Endodermal cell (in vitro differentiated cells): ENCODE measurements at places on chromosomes 3 and 15. TPM values are rescaled to one million over a fixed set of nuclear protein-coding genes. Genes with fewer than 3 reads are reported as not detected.
A peak's percentile ranks its signal among the peaks of the same experiment; 100 is the strongest.

DNA sequence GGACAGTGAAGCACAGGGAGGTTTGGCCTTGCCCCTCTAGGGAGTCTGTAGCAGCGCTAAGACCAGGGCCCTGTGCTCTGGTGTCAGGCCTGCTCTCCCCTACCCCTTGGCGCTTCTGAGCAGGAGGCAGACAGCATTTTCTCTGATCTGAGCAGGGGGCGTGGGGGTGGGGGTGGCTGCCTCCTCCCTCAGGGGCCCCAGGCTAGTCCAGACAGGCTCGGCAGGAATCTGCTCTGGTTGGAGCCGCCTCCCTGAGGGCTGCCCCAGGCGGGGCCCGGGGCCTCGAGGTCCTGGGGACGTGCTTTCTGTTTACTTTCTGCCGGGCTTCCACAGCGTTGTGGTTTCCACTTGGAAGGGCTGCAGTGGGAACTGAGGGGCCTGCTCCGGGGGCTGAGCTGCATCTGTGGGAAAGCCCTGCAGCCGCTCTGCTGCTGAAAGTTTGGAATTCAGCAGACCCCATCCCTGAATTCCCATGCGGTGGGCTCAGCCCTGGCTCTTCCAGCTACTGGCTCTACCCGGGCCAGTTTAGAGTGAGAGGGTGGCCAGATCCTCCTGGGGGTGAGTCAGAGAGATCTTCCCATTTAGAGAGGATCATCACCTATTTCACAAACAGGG, 105.4 kb downstream of the LINGO1 start:
- DNase-seq: peak; percentile 84

GRCh38 chr3:79872483-79872882, 104.7 kb upstream of the ROBO1 start:
- no peak for DNase-seq

Gene GPR15
- not detected in 2 replicates for total RNA-seq

Gene ACP3
- 18.5 to 26.3 TPM (median 24.6 TPM) in 3 replicates for total RNA-seq

- DNase-seq: no peak
These were observed 1229.6 kb upstream of the ALCAM start for GRCh38 chr3:104137116-104137515.

Gene FES
- 19.8 to 25.9 TPM (median 23.0 TPM) in 3 replicates for total RNA-seq

Gene NTRK3
- total RNA-seq: 0.63 and 0.86 TPM in 2 replicates

DNA sequence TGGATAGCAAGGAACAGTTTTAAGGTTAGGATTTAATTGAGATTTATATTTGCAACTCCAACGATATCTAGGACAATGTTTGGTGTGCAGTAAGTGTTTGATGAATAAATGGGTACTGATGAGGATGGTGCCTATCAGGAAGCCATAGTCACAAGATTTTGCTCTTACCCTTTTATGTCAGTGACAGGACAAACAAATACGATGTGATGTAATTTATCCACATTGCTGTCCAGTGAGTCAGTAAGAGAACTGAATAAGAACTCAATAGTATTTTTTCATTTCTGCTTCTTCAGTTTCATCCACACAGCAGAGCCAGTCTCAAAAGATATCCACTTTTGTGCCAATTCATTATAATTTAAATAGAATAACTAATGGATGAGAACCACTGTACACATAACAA, 18.5 kb downstream of the C3orf85 start:
- no peak for DNase-seq

DNA sequence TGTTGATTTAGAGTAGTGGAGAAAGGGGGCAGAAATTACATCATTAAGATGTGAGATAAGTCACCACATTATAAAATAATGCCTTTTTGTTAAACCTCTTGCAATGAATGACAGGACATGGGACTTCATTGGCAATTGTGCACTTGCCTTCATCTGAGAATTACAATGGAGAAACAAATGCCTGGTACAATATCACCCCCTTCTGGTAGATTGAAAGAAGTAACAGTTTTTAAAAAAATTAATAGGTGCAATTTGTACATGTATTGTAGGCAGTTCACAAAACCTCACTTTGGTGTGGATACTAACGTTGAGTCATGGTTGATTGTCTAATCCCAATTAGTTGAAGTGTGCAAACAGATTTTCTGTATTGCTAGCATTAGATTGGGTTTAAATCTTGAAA, 4.6 kb upstream of the P2RY14 start:
- DNase-seq: no peak

- peak; percentile 86 for DNase-seq
These were observed at the start of gene UBE2E1 for GRCh38 chr3:23805633-23806533. UBE2E1 (plus strand) TSS chr3:23805955; CDS start chr3:23807270, 1,315 bp downstream.

DNA sequence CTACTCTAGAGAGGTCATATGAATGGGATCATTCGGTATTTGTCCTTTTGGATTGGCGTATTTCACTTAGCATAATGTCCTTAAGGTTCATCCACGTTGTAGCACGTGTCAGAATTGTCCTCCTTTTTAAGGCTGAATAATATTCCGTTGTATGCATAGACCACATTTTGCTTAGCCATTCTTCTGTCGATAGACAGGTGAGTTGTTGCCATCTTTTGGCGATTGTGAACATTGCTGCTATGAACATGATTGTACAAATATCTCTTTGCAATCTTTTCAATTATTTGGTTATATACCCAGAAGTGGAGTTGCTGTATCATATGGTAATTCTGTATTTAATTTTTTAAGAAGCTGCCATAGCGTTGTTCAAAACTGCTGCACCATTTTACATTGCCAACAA, 52.4 kb upstream of the GOLGA8J start:
- no peak for DNase-seq

- DNase-seq: no peak
These were observed 134.1 kb downstream of the ARPP21 start for GRCh38 chr3:35773417-35773816.

GRCh38 chr15:38129531-38130204, 123.0 kb upstream of the SPRED1 start:
- no peak for DNase-seq

Gene QARS1
- total RNA-seq: 293 to 314 TPM (median 302 TPM) in 3 replicates

DNA sequence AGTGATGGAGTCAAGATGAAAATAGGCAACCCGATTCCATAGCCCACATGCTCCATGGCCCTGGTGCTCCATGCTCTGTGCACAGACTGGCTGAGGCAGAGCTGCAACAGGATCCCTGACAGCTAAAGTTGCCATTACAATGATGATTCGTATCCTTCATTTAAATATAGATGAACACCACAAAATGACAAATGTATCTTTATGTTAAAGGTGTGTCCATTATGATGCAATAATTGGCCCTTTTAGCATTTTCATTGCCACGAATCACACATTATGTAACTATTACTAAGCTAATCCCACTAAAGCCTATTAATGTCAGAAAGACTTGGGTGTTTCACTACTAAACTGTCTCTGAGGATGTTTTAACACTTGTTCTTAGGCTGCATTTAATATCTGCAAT, 270.2 kb upstream of the THBS1 start:
- no peak for DNase-seq

DNA sequence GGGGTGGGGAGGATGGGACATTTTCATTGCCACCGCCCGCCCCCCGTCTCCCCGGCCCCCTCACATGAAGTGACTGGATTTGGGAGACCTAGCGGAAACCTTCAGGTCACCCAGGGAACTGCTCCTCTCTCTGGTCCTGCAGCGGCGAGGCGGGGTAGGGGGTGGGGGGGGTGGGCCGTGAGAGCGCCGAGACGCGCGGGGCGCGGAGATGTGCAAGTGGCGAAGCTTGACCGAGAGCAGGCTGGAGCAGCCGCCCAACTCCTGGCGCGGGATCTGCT, 712 bp upstream of the MME start:
- DNase-seq: no peak

DNA sequence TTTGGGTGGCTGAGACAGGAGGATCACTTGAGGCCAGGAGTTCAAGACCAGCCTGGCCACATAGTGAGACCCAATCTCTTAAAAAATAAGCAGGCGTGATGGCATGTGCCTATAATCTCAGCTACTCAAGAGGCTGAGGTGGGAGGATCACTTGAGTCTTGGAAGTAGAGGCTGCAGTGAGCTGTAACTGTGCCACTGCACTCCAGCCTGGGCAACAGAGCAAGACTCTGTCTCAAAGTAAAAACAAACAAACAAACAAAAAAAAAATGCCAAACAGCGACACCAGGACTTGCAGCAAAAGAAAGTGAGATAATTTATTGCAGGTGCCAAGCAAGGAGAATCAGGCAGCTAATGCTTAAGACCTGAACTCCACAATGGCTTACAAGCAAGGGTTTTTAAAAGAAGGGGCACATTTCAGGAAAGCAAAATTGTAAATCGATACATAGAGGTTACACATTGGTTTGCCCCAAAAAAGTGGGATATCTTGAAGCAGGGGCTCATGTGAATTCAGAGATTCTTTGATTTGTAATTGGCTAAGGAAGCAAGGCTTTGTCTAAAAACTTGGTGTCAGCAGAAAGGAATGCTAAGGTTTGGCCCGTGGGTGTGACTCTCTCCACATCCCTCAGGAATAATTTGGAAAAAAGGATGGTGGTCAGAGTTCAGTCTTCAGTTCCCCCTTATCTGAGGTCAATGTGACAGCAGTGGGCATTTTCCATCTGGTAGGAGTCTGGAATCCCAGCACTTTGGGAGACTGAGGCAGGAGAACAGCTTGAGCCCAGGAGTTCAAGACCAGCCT, 5.2 kb upstream of the MPI start:
- DNase-seq: no peak

Gene STAB1
- total RNA-seq: 0.24 to 0.42 TPM (median 0.29 TPM) in 3 replicates

GRCh38 chr3:194690501-194691372, 5.1 kb downstream of the FAM43A start:
- DNase-seq: no peak

Gene MYO1E
- 47.8 to 104 TPM (median 56.8 TPM) in 3 replicates for total RNA-seq

- no peak for DNase-seq
These were observed 36.9 kb downstream of the GALNT15 start for GRCh38 chr3:16211176-16211904.

- DNase-seq: no peak
These were observed 220.3 kb upstream of the STT3B start for GRCh38 chr3:31312400-31312799.

DNA sequence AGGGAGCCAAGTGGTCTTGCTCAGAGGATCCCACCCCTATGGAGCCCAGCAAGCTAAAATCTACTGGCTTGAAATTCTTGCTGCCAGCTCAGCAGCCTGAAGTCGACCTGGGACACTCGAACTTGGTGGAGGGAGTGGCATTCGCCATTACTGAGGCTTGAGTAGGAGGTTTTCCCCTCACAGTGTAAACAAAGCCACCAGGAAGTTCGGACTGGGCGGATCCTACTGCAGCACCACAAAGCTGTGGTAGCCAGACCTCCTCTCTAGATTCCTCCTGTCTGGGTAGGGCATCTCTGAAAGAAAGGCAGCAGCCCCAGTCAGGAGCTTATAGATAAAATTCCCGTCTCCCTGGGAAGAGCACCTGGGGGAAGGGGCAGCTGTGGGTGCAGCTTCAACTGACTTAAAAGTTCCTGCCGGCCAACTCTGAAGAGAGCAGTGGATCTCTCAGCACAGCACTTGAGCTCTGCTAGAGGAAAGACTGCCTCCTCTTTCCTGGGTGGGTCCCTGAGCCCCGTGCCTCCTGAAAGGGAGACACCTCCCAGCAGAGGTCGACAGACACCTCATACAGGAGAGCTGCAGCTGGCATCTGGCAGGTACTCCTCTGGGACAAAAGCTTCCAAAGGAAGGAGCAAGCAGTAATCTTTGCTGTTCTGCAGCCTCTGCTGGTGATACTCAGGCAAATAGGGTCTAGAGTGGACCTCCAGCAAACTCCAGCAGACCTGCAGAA, 576.3 kb upstream of the NECTIN3 start:
- DNase-seq: peak; percentile 68

DNA sequence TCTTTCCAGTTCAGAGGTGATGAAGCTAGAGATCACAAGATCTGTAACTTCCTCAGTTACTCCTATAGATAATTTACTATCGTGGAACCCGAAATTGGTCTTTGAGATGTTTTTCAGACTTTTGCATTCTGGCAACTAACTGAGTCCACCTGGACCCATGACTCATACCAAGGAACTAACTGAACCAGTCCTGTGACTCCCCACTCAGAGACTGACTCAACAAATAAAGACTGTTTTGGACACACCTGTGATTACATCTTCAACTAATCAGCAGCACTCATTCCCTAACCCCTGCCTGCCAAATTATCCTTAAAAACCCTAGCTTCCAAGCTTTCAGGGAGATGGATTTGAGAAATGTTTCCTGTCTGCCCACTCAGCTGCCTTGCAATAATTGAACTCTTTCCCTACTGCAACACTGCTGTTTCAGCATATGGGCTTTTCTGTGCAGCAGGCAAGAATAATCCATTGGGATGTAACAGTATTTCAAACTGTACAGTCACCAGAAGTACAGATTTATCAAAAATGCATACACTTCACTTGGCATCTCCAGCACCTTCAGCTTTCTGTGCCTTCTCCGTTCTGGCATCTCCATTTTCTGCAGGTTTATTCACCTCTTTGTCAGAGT, 57.7 kb downstream of the GATM start:
- DNase-seq: no peak

- no peak for DNase-seq
These were observed 108.0 kb downstream of the STAG1 start for GRCh38 chr3:136644212-136644611.

DNA sequence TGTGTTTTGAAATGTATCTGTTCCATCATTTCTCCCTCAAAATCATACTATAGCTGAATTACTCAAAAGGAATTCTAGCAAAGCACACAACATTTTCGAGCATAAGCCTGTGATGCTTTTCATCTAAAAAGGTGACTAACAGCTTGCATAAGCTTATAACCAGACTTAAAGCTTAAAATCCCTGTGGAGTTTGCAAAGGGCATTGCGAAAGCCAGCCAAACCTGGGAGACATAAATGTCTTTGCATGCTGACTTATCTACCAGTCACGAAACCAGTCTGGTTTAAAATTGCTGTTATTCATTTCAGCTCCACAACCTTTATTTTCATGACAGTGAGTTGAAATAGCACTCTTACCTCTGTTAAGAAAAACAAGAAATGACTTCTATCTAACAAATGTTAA, 35.6 kb upstream of the LIPC start:
- DNase-seq: no peak

DNA sequence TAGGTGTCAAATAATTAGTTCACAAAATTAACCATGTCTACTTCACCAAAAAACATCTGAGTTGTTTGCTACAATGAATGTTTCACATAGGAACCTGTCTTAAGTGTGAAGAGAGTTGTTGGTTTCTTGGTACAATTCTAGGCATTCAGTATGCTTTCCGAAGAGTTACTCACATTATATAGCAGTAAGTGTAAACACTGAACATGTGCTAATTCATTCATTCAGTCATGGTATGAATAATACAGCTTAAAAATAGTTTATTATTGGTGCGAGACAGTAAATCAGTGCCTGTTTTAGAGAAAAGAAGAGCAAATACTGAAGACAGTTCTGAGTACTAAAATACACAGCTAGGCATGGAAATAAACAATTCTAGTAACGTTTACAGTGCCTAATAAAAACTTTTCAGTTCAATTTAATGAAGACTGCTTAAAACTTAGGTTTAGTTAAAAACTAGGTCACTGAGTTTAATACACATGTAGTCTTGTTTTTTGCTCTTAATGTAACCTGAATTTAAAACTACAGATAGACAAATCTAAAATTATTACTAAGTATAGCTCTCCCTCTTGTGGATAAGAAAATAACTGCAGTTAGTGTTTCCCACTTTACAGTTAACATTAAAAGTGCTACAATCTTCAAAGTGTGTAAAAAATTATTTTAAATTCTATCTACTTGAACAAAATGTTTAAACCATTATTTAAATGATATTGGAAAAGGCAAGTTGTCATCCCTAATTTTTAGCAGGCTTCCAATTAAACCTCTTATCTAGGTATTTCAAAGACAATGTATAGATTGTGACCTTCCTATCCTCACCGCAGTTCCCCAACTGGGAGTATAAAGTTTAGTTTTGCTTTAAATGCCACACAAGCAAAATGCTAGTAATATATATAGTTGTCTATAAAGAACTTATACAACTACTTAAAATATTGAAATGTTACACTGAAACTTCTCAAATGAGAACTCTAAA, 20.1 kb upstream of the ZCWPW2 start:
- DNase-seq: no peak

GRCh38 chr15:90550919-90551318, 21.2 kb downstream of the CRTC3 start:
- DNase-seq: no peak
